T-helper 9 cell (primary cell): ENCODE measurements at places on chromosomes 16 and 17.

DNA sequence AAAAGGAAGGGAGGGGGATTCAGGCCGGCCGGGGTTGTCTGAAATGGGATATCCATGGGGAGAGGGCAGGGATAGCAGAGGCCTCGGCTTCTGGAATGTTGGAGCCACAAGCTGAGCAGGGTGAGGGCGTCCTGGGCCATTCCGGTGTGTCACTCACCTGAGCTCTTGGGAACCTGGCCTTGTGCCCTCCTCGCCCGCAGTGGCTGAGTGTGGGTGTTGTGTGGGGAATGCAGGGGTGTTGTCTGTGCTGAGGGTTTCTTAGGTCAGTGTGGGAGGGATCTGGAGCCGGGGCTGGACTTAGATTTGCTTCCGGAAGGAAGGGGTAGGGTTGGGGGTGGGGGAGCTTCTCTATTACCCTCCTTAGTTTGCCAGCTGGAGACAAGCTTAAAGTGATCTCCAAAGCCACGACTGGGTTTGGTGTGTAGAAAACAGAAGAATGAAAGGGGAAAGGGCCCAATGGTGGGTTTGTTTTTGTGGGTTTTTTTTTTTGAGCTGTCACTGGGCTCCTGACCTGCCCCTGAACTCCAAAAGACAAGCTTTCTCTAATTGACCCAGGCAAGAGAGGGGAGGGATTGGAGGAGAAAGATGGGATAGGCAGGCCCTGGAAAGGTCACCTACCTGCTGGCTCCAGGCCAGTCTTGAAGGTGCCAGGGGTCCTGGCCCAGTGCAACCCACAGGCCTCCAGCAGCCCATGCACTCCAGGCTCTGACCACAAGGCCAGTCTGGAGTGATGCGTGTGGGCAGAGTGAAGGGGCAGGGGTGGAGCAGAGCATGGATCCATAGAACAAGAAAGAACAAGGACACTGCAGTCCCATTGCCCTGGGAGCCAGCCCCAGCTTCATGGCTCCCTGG lies at the start of gene SULT1A2:
Gene SULT1A2 (minus strand): TSS at position 211 of the 852 bp plus-strand sequence. CDS start 1,120 bp downstream, outside the sequence.
- no peak for DNase-seq

GRCh38 chr17:48100160-48100559 lies 1.1 kb downstream of the CBX1 start:
- DNase-seq, result no peak

DNA sequence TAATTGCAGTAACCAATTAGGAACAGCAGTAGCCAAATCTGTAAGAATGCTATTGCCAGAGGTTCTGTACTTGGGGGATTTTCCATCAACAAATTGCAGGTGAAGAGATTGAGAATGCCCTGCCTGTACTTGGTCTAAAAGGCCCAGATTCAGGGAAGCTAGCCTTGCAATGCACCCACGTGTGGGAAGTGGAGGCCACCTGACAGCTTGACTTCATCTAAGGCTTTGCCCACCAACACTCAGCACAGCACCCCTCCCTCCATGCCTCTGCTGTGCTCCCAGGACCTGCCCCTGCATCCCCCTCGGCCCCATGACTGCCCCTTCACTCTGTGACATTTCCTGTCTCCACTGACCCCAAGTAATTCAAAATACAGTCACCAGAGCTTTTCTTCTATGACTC lies 79.1 kb upstream of the CDH5 start:
- DNase-seq, result no peak

- DNase-seq, result no peak
Observed at GRCh38 chr16:28835864-28836760, 10.0 kb downstream of the TUFM start.

- DNase-seq, result no peak
Observed at GRCh38 chr17:17913695-17914332, 58.4 kb downstream of the TOM1L2 start.

DNA sequence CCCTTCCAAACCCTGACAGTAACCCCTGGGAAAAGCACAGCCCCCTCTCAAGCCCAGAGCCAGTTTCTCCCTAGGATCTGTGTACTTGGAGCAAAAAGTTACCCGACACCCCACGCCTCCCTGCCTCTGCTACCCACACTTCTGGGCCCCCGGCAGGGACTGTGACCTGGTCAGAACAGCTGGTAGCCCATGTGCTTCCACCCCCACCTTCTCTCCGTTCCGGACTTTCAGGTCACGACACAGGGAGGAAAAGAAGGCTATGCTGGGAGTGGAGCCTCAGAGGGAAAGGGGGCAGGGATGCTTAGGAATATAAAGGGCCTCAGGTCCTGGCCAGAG lies 6.4 kb downstream of the PPY start:
- no peak for DNase-seq

DNA sequence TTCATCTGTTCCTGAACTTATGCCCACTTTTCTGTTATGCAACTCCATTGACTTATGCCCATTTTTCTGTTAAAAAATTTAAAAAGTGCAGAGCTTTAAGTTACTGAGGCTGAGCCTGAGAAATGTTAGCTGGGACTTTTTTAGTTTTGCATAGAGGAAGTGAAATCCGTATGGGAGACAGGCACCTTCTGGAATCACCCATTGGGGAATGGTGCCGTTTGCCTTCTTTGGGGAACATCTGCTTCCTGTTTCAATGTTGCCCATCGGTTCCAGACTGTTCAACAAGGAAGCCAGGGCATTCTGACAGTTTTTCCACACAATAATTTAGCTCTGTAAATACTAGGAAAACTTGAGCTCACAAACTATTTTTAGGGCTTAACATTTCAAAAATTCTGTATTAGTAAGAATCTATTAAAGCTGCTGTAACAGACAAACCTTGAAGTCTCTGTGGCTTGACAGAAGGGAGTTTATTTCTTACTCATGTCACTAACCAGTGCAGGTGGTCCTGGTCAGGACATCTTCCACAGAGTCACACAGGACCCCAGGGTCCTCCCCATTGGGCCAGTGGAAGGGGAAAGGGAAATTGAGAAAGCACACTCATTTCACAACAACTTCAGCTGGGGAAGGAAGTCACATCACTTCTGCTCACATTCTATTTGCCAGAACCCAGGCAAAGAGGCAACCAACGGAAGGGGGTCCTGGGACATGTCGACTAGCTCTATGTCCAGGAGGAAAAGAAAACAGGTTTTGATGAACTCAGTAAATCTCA lies 17.2 kb downstream of the PRKCB start:
- DNase-seq, result no peak

DNA sequence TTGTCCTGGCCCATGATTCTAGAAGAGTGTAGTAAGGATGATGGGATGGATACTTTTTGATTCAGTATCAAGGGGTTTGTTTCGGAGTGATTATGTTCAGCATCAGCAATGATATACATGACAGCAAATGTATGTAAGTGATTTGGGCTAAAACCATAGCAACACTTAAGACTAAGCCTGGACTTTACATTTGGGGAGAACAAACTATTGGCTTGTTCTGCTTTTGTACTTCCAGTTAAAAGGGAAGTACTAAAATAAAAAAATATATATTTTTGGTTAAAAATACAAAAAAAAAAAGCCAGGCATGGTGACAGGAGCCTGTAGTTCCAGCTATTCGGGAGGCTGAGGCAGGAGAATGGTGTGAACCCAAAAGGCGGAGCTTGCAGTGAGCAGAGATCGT lies 20.5 kb upstream of the DHX8 start:
- no peak for DNase-seq

- no peak for DNase-seq
Observed at GRCh38 chr17:49703557-49704277, 4.0 kb downstream of the SLC35B1 start.

DNA sequence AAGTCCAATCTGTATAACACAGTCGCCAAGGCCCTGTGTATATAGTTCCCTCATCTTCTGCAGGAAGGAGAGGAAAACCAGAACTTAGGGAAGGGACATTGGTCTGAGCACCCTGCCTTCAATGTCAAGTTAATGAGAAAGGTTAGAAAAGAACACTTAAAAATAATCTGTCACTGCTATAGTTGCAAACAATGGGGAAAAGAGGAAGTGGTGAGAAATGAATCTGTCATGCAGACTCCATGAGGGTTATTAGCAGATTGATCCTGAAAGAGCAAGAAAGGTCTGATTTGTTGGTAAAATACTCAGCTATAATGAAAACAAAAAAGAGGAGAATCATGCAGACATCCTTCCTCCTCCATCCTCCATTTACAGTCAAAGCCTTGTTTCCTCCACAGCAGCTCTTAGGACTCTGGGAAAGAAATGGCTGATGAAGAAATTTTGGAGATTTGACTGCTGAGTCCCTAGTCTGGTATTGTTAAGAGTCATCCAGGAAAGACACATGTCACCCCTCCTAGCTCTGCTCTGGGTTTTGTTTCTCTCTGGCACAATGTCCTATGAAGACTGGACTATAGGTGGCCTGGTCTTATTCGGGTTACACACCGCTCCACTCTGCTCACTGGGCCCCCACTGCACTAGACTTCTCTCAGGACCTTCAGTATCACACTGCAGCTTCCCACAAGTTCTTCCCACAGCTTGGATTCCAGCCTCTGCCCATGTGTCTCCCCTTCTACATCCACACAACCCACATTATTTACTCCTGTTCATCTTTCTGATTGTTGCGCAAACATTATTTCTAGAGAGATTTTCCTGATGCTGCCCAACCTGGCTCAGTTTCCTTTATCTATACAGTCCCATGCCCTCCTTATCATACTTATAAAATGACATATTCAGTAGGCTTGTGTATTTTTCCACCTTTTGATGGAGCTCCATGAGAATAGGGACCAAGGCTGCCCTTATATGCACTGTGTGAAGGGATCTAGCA lies 56.5 kb upstream of the XYLT1 start:
- no peak for DNase-seq

- no peak for DNase-seq
Observed at GRCh38 chr17:19567216-19568015, 33.8 kb downstream of the SLC47A1 start.

- DNase-seq, result no peak
Observed at GRCh38 chr16:61555718-61556441, 480.4 kb downstream of the CDH8 start.

DNA sequence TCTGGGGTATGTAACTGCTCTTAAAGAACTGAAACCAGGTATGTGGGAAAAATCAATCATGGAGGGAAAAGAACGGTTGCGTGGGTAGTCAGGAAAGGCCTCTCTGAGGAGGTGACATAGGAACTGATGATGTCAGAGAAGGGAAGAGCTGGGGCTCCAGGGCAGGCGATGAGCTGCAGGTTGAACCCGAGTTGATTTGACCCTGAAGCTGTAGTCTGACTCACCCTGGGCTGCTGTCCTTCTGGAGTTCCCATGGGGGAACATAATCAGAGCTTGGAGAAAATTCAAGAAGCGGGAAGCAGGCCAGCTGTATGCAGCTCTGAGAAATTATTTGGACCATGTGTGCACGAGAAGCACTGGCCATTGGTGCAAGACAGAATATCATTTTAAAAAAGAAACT lies 16.7 kb downstream of the SLC6A2 start:
- DNase-seq, result no peak

GRCh38 chr17:42882166-42882565 lies 18.4 kb upstream of the G6PC1 start:
- no peak for DNase-seq

DNA sequence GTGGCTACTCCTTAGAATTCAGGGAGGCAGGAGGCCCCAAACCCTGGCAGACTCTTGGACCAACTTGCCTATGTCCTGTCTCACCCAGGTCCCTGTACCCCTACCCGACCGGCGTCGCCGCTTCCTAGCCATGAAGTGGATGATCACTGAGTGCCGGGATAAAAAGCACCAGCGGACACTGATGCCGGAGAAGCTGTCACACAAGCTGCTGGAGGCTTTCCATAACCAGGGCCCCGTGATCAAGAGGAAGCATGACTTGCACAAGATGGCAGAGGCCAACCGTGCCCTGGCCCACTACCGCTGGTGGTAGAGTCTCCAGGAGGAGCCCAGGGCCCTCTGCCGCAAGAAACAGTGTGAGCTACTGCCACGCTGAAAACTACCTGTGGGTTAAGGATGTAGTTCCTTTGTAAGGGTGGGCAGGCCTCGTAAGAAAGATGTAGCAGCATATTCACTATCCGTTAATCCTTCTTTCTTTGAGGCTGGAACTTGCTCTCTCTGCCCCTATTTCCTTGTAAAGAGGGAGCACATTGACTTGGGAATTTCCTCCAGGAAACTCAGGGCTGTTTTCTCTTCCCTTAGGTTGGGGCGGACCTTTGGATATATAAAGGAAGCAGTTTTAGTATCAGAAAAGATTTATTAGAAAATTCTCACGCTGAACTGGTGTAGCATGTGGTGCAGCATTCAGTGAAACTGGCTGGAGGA lies 4.1 kb downstream of the MRPS7 start:
- DNase-seq, result no peak

- DNase-seq, result no peak
Observed at GRCh38 chr16:84481051-84481735, 23.3 kb downstream of the MEAK7 start.

GRCh38 chr17:38667099-38667786 lies 7.5 kb downstream of the EPOP start:
- DNase-seq, result peak; percentile 34

DNA sequence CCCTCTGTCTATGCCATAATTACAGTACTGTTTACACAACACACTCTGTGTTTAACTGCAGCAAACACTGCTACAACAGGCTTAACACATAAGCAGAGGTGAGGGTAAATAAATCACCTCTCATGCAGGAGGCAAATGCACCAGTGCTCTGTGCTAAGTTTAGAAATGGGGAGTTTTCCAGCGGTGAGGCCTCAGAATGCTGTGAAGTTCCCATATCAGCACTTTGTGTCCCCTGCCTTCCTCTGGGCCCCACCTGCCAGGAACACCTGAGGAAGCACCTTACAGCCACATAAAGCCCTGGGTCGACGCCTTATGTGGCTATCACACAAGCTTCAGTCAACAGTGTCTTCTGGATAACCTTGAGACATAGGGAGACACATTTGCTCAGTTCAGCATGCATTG lies 304.5 kb downstream of the HAPSTR1 start:
- no peak for DNase-seq

- DNase-seq, result no peak
Observed at GRCh38 chr17:50618941-50619340, 15.7 kb upstream of the ABCC3 start.

GRCh38 chr17:34156401-34156740 lies 98.7 kb upstream of the CCL2 start:
- no peak for DNase-seq

- DNase-seq, result no peak
Observed at GRCh38 chr17:27488231-27488630, 32.0 kb downstream of the KSR1 start.

GRCh38 chr16:3097266-3097665 lies 1.8 kb downstream of the ZSCAN10 start:
- DNase-seq, result no peak

GRCh38 chr17:78252701-78253635 lies 21.5 kb downstream of the TMEM235 start:
- peak; percentile 19 for DNase-seq

DNA sequence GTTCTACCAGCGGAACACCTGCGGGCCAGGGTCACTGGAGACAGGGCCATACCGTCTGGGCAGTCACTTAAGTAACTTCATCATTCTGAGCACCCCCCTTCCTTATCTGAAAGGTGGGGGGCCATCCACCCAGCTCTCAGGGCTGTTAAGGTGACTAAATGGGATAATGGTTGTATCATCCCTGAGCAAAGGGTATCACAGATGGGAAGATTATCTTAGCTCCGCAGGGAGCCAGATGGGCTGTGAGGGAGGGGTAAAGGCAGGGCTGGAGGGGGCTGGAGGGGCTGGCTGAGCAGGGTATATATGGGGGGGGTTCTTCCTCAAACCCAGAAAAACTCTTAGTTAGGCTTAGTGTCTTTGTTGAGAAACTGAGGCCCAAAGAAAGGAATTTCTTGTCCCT lies 2.9 kb upstream of the CACNA1G start:
- DNase-seq, result no peak
